ENCODE measurements at places on chromosomes 11 and 22.

GRCh38 chr11:6336293-6336692 is 16.0 kb upstream of the CAVIN3 start:
- no peak for DNase-seq

- peak; percentile 67 for DNase-seq
Measured at GRCh38 chr22:37345863-37346504, 63.7 kb downstream of the CYTH4 start.

- DNase-seq, result peak; percentile 79
Measured at GRCh38 chr11:17208257-17208999, 642 bp upstream of the PIK3C2A start.

DNA sequence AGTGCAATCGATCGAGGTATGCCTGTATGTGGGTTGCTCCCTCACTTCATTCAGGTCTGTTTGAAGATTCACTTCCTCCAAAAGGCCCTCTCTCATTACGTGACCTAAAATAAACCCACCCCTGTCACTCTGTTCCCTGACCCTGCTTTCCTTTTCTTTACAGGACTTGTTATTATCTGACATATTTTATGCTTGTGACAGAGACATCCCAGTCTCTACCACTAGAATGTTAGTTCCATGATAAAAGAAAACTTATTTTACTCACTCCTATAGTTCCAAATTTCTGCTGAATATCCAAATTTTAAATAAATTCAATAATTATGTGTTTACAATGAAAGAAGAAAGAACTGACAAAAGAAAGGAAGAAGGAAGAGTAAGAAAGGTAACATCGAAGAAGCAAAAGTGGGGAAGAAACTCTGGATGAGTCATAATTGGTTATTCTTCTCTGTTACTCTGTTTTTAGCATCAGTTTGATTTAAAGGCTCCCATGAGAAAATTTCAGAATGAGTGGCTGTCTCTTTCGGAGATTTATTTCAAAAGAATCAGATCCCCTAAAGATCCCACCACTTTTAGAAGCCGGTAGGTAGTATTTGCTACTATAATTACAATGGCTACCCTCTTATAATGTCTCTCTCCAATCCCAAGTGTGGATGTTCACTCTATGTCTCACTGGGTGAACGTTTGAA is 33.5 kb downstream of the ENTHD1 start:
- DNase-seq, result no peak

DNA sequence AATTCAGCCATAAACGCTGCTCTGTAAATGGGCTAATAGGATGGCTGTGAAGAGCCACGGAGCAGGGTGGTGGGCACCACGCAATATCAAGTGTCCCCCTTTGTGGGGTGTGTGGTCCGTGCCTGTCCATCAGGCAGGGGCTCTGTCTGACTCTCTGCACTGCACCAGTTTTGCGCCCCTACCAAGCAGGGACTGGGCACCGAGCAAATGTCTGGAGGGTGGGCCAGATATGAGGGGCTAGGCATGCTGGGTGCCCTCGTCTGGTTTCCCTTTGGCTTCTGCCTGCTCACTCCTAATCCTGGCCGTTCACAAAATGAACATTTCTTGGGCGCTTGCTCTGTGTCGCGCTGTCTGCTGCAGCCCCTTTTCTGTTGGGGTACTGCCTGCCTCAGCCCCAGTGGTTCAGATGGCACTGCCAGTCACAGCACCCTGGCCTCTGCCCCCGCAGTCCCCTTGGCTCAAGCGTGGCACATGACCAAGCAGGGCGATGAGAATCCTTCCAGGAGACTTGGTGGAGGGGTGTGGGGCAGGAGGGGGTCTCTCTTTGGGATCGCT is 37.1 kb upstream of the CELSR1 start:
- DNase-seq, result no peak

DNA sequence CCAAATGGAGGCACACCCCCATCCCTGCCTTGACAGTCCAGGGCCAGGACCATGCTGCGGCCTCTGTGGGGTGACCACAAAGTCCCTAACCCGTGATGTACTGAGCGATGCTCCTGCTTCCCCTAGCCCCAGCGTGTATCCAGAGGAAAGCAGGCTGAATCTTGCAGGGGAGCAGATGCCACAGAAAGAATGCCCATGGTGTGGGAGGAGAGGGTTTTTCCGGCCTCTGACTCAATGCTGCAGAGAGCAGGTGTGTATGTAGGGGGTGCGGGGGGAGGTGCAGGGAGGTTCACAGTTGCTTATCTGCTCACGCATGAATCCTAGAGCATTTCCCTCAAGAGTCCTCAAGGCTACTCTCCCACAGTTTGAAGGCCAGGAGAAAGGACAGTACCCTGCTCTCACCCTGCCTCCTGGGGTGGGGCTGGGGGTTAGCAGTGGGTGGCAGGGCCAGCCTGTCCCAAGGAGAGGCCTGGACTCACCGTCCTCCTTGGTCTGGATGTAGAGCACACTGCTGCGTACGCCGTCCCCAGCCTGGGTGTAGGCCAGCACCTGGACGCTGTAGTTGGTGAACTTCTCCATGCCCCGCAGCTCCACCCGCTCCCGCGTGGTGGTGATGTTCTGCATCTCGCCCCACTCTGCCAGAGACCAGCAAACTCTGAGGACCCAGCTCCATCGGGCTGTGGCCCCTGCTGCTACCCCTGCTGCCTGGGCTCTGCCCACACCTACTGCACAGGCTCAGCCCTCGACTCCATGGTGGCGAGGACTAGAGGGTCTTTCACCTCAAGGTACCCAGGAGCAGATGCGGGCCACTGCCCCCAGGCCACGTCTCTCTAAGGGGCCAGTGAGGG is 130.8 kb downstream of the CEP164 start:
- DNase-seq, result peak; percentile 67
